BE2C (cell line): ENCODE measurements at places on chromosomes 6 and 20.

GRCh38 chr20:63178889-63179686, 36.8 kb downstream of the YTHDF1 start:
- peak; percentile 70 for DNase-seq

- DNase-seq: no peak
These were observed 47.6 kb upstream of the SIM1 start for GRCh38 chr6:100512203-100512862.

DNA sequence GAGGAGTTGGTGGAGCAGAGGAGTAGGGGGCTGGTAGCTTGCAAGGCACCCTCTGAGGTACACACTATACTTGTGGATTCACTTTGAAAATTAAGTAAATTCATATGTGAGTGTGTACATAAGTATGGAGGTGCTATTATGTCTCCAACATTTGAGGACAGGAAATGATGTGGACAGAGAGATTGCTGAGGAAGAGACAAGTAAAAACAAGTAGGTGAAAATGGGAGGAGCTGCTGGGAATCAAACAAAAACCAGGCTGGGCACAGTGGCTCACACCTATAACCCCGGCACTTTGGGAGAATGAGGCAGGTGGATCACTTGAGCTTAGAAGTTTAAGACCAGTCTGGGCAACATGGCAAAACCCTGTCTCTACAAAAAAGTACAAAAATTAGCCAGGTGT, 69.2 kb upstream of the LYRM2 start:
- DNase-seq: no peak

GRCh38 chr6:25898289-25898977, 24.4 kb upstream of the SLC17A3 start:
- no peak for DNase-seq

GRCh38 chr20:57491373-57491772, 33.6 kb downstream of the CTCFL start:
- DNase-seq: no peak

DNA sequence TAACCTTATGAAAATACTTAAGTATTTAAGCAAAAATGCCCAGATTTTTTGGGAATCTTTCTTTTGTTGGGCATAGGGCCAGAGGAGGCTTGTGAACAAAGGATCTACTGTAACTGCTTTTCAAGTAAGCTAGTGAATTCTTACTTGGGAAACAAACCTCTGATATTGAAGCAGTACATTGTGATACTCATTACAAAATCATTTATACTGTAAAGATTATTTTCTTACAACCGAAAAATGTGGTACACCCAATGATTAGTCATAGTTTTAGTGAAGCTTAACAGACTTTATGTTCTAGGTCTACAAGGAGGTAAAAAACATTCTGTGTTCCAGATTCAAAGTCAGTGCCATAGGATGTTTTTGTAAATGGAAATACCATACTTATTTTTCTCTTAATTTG, 272.9 kb upstream of the KCNQ5 start:
- DNase-seq: no peak

- DNase-seq: no peak
These were observed 204.3 kb downstream of the EPM2A start for GRCh38 chr6:145531032-145531431.

- DNase-seq: no peak
These were observed 30.2 kb upstream of the MCM3 start for GRCh38 chr6:52314752-52315151.

DNA sequence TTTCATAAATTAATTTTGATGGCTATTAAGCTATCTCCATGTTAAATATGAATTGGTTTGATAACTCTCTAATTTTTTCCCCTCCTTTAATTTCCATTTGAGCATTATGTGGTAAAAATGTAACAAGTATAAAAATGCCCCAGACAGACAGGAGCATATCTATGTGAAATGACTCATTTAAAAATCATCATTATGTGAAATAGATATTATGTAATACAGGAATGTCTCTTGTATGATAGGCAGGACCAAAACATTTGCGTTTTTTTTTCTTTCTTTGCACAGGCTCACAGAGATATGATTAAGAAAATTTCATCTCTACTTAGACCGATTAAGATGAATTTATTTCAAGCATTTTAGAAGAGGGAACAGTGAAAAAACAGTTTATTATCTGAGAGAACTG, 95.8 kb downstream of the AKAP7 start:
- DNase-seq: no peak

DNA sequence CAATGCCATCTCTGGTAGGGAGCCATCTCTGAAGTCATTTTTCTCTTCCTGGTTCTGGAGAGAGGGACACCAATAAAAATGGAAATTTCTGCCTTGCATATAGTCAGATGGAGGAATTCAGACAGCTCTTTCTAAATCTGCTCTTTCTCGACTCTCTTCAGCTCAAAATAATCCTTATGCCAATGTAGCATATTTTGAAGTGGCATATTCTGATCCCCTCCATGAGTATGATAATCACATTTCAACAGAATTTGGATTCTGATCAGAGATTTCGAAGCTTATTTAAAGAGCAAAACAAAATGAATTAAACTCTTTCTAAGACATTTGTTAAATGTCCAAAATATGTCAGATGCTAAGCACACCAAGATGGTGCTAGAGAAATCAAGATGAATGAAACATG, 267.1 kb upstream of the BTBD3 start:
- DNase-seq: no peak

DNA sequence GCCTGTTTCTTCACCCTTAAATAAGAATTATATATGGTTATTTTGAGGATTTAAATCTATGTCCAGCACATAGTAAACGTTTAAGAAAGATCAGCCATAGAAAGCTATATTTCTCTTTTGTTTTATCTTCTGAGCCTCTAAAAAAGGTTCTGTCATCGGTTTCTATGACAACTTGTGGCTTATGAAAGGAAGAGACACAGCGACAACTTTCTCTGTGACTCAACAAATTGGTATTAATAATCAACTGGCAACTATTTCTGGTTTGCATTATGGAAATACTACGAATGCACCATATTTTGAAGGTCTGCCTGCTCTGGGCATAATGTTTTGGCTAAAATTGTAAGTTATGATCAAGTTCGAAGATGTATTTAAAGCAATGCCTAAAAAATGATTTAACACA, 751.0 kb downstream of the CD109 start:
- DNase-seq: no peak

DNA sequence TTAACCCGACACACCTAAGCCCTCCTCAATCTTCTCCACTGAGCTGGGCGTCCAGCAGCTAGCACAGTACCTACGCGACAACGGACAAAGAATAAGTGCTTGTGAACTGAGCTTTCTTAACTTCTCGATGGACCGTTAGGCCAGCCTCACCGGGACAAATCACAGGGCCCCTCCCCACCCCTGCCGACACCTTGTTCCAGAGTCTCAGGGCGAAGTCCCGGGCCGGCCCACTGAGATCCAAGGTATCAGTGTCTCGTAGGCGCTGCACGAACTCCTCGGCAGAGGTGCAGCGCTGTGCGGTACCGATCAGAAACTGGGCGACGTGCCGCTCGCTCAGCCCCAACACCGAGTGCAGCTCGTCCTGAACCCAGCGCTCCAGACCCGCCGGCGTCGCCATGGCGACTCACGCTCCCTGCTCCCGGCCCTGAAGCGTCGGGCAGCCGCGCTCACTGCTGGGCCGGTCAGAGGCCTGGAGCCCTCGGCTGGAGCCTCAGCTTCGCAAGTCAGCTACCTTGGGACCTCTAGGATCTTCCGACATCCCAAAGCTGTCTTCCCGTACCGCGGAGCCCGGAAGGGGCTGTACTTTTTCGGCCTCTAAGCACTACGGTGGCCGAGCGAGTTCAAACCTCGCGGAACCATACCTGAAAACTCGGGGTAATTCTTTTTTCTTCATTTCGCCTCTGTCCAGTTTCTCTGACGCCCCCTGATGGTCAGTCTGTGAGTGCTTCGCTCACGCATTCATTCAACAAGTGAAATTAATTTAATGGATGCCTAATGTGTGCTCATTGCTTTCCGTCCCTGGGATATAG, at the start of gene DHX16:
Gene DHX16 (minus strand): TSS at position 562 of the 809 bp plus-strand sequence. CDS start 165 bp downstream, at position 397.
- peak; percentile 95 for DNase-seq

GRCh38 chr6:148885925-148886845, 139.4 kb downstream of the UST start:
- DNase-seq: no peak

DNA sequence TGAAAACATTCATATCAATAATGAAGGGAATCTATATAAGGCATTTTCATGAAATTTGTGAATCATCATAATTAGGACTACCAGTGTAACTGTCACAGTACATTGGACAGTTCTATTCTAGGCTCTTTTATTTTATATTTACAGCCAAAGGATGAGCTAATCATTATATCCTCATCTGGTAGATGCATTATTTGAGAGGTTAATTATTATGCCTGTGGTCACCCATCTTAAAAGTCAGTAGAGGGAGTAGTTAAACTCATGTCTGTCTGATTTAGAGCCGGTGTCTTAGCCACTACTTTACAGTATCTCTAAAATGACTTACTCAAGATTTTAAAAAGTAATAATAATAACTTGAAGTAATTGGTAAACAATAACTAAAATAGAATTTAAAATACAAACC, 899.3 kb upstream of the MAP3K7 start:
- DNase-seq: no peak
